ENCODE measurements at places on chromosomes 16 and 17.

DNA sequence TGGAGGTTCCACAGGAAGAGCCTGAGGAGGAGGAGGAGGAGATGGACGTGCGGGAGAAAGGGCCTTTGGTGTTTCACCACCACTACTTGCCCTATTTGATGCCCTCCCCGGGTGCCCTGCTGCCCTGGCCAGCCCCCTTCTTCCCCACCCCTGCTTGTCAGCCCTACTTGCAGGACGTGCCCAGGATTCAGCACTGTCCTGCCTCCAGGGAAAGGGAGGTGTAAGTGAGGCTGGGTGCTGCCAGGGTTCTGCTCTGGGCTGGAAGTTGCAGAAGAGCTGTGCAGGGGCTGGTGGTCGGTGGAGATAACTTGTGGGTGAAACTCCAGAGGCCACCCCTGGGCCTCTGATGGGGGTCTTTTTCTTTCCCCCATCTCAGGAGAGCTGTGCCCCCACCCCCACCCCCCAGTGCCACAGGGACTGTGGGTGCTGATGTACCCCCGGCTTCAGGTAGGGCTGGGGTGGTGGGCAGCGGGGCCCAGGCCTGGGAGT is 3.0 kb downstream of the PRR29 start:
- no peak for DNase-seq

- DNase-seq, result no peak
Observed at GRCh38 chr16:74560912-74561311, 46.0 kb downstream of the GLG1 start.

- DNase-seq, result peak; percentile 23
Observed at GRCh38 chr16:27475561-27475960, 73.6 kb downstream of the IL21R start.

DNA sequence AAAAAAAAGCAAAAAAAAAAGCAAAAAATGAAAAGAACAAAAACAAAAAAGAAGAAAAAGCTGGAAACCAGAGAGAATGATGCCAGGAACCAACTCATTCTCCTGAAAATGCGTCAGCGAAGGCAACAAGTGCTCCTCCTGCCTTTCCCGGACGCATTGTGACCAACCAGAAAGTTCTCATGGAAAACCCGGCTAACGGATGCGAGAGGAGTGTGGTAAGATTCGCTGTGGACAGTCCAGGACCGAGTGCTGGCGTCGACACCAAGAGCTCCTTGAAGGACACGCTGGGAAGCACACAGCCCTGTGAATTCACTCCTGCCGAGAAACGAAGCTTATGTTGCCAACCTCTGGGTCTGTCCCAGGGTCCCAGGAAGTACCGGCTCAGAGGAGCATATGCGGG is 43.4 kb downstream of the METRNL start:
- no peak for DNase-seq

DNA sequence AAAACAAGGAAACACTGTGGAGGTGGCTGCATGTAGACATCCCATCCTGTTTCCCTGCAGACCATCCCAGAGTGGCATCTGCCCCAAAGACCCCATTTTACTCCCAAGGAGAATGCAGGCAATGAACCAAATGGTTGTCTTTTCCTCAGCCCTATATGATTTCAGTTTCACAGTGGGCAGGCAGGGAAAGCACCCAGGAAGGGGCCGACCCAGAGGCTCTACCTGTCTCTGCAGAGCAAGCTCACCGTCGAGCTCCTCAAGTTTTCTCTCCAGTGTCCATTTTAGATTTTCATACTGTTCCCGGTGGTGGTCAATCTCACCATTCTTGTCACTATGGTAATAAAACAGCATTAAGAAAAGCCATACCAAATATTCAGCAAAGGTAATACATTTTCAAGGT is 14.6 kb downstream of the CCDC57 start:
- no peak for DNase-seq

DNA sequence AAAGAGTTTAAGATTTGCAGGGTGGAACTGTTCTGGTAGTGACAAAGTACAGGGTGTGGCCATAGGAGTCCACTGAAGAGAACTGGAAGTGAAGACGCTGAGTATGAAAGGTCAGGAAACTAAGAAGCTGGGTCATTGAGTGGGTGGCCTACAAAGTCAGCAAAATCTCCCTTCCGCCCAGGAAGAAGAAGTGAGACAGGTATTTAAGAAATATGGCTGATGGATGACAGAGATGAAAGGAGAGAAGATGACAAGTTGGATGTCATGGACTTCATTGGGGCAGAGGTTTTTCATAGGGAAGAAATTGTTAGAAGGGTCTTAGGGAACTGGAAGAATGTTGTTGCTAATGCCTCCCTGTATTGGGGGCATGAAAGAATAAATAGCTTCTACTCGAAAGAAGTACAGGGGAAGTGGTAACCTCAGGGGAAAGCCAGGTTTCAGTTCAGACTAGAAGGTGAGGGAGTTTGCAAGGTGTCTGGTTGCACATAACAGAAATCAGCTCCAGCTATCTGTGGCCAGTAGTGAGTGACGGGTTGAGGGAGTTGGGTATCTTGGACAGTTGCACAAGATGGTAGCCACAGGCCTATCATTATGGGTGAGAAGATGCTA is 33.6 kb upstream of the MED13 start:
- DNase-seq, result no peak

DNA sequence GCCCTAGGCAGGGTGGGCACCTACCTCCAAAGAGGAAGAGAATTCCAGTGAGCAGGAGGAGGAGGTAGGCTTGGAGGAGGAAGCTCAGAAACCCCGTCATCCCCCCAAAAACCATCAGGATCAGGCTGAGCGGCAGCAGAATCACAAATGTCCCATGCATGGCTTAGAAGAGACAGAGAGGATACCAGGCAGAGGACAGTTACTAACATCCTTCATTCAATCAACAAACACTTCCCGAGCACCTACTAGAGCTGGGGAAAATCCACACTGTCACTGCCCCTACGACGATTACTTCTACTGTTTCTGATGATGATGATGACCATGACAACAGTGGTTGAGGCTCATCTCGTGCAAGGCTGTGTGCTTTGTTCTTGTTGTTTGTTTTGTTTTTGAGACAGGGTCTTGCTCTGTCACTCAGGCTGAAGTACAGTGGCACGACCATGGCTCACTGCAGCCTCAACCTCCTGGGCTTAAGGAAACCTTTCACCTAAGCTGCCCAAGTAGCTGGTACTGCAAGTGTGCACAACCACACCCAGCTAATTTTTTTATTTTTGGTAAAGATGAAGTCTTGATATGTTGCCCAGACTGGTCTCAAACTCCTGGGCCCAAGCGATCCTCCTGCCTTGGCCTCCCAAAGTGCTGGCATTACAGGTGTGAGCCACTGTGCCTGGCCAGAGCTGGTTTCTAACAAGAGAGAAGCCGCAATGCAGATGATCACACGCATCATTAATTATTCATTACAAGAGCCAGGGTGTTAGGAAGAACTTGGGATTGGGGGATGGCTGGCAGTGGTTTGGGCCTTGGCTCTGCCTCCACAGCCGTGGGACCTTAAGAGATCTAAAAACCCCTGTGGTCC is 18.0 kb downstream of the TMEM114 start:
- no peak for DNase-seq

GRCh38 chr16:13926891-13927290 is 6.9 kb downstream of the ERCC4 start:
- no peak for DNase-seq

GRCh38 chr17:73998653-73999645 is 204.5 kb upstream of the RPL38 start:
- DNase-seq, result peak; percentile 12

- no peak for DNase-seq
Observed at GRCh38 chr17:4836221-4836620, 3.1 kb downstream of the MINK1 start.

- no peak for DNase-seq
Observed at GRCh38 chr16:85149776-85150175, 37.5 kb upstream of the CIBAR2 start.

- DNase-seq, result no peak
Observed at GRCh38 chr16:85606904-85607303, 6.2 kb upstream of the GSE1 start.

DNA sequence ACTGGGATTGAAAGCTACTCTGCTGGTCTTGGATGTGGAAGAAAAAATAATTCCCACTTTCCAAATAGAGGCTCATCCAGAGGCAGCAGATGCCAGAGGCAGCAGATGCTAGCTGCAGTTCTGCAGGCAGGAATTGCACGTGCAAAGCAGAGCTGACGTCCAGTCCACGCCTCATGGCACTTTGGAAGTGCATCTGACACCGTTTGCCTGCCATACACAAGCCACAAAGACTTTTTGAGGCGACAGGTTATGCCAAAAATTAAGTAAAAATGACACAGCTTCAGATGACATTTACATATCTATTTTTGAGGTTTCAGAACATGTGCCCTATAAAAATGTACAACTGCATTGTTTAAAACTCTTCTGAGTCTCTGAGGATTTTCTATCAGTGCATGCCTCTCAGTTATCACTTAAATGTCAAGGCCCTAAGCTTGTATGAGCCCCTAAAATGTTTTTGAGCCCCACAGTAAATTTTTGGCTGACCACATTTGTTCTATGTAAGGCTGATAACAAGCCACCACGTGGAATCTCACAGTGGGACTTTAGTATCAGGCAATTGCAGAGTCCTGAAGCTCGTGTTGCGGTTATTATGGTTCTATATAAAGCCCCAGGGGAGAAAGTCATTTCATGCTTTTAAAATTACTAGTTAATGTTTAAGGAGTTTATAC is 239.2 kb downstream of the PRKCA start:
- DNase-seq, result no peak

GRCh38 chr16:51151435-51151960 is 428 bp upstream of the SALL1 start:
- DNase-seq, result no peak

DNA sequence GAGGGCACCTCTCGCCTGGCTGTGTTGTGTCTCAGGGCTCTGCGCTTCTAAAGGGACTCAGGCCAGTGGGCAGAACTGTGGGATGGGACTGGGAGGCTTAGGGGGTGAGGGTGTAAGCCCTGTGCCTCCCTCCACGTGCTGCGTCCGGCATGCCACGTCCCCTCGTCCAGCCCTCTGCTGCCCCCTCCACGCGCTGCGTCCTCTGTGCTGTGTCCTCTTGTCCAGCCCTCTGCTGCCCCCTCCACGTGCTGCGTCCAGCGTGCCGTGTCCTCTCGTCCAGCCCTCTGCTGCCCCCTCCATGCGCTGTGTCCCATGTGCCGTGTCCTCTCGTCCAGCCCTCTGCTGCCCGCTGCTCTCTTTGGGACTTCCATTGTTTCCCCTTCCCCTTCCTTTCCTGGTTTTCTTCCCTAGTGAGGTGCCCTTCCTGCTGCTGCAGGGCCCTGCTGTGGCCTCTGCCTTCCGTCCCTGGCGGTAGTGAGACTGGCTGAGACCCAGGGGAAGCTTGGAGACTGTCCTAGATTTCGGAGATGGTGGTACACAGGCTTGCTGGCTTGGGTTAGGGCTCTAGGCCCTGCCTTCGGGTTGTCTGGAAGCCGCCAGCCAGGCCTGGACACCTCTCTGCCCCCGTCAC is 6.4 kb upstream of the ZNF750 start:
- no peak for DNase-seq

DNA sequence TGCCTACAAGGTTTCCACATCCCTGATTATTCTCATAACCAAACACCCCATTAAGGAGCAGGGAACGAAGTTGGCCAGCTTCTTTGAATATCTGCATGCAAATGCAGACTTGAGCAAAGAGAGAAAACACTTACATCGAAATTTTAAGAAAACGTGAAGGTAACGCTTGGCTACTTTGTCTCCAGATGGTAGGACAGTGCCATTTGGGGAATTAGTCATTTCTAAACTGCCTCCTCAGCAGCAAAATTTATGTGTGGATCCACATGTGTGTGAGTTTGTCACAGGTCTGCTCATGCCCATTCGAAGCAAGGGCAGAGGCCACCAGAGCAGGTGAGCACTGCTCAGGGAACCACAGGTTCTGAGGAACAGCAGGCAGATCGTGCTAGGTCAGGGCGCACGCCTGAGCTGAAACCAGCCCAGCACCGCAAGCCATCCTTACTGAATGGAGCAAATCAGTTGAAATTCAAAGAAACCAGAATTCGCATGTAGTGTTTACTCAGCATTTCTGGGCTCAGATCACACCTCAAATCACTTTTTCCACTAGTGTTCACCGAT is 80.1 kb downstream of the SOCS1 start:
- DNase-seq, result no peak

DNA sequence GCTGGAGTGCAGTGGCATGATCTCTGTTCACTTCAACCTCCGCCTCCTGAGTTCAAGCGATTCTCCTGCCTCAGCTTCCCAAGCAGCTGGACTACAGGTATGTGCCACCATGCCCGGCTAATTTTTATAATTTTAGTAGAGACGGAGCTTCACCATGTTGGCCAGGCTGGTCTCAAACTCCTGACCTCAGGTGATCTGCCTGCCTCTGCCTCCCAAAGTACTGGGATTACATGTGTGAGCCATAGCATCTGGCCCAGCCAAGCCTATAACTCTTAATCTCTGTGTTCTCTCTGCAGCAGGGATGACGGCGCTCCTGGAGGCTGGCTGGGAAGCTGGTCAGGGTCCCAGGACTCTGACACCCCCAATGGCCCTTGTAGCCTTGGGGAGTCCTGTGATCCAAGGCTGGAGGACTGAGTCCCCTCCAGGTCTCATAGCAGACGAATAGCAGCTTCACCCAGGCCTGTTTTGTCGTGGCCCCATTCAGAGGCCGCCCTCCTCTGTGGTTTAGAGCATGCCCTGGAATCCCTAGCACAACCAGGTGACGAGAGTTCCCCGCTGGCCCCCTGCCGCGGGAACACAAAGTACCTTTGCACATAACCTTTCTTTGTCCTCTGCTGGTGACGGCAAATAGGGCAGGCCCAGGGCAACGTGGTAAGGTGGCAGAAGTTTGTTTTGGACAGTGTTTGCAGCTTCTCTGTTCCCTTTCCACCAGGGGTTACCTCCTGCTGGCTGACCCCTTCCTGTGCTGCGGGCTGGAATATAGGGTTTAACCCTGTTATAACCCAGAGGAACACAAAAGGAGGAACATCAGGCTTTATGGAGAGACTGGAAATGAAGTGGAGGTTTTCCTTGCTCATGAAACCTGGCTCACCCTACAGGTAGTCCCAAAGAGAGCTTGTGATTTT is 43.0 kb upstream of the TOB1 start:
- no peak for DNase-seq

DNA sequence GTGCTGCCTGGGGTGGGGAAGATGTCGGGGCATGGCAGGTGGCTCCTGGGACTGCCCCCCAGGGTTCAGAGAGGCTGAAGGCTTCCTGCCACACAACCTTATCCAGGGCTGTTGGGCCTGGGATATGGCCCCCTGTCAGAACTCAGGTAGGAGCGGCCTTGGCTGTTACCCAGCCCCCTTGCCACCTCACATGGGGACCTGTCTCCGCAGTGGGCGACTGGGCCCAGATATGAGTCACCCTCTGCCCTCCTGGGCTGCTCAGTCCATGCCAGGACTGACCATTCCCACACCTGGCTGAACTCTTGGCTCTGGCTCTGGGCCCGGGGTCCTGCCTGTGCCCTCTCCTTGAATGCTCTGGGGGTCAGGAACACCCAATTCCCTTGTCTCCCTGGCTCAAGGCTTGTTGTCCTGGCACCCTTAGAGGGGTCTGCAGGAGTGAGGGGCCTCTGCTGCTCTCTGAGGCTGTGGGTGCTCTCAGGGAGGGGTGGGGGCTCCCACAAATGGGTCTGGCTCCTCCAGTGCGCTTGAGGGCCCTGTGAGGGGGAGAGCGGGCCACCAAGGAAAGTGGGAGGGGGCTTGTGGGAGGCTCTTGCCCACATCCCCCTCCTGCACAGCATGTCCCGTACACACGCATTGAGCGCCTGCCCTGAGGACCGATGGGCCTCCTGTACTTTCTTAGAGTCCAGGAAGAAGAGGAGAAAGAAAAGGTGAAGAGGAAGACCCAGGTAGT is 36.0 kb downstream of the LGALS9 start:
- no peak for DNase-seq

Data from RKO (cell line).